Hematopoietic multipotent progenitor cell treated with erythropoietin and hydrocortisone succinate and interleukin-3 and kit ligand, for 6 days (in vitro differentiated cells): ENCODE measurements at places on chromosomes 3 and 15.

DNA sequence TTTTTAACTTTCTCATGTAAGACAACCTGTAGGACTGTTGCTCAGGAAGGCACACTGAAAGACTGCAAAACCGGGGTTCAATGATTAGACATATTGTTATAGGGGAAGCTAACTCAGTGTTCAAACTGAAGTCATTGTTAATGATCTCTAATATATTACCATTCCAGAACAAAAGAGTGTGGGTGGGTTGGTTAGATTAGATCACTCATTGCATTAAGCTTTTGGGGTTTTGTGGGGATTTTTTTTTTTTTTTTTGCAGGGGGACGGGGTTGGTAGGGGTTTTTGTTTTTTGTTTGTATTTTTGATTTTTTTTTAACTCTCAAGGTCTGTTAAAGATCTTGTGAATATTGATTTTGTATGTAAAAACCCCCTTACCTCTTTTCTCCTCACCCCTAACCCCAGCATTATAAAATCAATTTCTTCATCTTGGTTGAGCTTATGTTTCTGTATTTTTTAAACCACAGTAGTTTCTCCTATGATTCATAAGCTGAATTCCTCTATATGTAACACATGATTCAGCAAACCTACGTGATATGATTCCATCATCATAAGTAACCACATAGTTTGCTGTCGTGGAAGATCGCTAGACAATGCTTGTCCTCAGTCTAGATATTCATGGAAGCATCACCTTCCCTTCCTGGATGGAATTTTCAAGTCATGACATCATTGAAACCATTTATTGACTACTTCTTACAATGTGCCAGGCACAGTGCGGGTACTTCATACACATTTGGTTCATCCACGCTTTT, 544.1 kb upstream of the MDFIC2 start:
- no peak for DNase-seq

DNA sequence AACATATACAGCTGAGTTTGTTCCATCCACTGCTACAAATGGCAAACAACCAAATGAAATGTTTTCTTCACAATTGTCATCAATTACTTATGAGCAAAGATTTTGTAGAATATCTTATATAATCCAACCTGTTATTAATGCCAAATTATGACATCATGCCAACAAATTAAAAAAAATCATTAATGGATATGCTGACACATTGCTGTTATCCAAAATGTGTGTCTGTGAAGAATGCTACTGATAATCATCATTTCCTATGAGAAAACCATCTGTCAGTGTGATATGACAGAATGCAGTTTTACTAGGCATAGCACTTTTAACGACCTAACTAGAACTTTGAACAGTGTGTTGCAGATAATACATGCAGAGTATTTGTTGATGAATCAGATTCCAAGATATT, 556.5 kb upstream of the KCNMB2 start:
- peak; percentile 8 for DNase-seq

GRCh38 chr15:85858586-85859375, 64.1 kb upstream of the KLHL25 start:
- DNase-seq: peak; percentile 89

DNA sequence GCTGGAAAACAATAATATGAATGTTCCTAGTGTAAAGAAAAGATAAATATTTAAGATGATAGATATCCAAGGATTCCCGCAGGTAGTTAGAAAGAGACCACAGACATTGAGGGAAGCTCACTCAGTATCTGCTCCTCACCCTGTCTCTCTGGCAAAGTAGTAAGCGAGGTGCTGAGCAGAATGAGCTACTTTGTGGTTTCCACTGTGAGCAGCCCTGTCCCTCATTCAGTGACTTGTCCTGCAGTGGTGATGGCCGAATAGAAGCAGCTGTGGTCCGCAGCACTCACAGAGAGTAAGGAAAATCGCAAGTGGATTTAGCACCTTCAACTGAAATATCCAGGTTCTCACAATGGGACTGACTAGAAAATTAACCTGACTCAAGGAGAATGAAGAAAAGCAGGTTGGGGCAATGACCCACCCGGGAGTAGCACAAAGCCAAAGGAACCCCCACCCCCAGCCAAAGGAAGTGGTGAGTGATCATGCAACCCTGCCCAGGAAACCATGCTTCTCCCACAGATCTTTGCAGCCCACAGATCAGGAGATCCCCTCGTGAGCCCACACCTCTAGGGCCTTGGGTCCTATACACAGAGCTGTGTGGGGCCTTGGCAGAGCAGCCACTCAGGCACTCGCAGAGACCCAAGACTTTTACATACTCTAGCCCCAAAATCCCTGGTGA, 21.8 kb upstream of the SLC25A38 start:
- DNase-seq: peak; percentile 73

- DNase-seq: no peak
Measured at GRCh38 chr15:28260722-28261121, 61.3 kb downstream of the HERC2 start.

- no peak for DNase-seq
Measured at GRCh38 chr3:131756405-131756804, 253.6 kb upstream of the MRPL3 start.

- no peak for DNase-seq
Measured at GRCh38 chr3:44969828-44970179, 6.2 kb downstream of the ZDHHC3 start.

- no peak for DNase-seq
Measured at GRCh38 chr3:134339331-134339730, 34.9 kb downstream of the AMOTL2 start.

- no peak for DNase-seq
Measured at GRCh38 chr3:139838269-139838957, 96.6 kb upstream of the CLSTN2 start.

DNA sequence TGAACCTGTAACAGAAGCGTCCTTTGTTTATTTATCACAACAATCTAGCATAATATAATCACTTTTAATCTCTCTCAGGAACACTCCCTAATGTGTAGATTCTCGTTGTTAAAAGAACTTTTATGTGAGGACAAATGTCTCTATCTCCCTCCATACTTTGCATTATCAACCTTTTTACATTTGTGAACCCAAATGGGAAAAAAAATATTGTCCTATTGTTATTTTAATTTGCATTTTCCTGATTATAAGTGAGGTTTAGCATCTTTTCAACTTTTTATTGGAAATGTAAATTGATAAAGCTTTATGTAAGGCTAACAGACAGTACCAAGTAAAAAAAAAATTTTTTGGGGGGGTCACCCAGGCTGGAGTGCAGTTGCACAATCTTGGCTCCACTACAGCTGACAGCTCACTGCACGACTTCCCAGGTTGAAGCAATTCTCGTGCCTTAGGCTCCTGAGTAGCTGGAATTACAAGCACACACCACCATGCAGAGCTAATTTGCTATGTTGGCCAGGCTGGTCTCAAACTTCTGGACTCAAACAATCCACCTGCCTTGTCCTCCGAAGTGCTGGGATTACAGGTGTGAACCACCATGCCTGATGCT, 33.0 kb upstream of the DENND4A start:
- no peak for DNase-seq

DNA sequence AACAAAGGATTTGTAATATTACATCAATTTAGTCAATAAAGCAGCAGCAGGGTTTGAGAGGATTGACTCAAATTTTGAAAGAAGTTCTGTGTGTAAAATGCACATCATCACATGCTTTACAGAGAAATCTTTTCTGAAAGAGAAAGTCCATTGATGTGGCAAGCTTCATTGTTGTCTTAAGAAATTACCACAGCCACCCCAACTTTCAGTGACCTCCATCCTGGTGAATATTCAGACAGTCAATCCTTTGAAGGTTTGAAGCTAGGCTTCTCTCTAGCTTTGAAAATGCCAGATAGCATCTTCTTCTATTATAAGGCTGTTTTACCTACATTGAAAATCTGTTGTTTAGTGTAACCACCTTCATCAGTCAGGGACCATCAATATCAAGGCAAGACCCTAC, 51.8 kb upstream of the SETMAR start:
- DNase-seq: no peak

- DNase-seq: no peak
Measured at GRCh38 chr3:197890693-197891092, 59.3 kb upstream of the RPL35A start.

DNA sequence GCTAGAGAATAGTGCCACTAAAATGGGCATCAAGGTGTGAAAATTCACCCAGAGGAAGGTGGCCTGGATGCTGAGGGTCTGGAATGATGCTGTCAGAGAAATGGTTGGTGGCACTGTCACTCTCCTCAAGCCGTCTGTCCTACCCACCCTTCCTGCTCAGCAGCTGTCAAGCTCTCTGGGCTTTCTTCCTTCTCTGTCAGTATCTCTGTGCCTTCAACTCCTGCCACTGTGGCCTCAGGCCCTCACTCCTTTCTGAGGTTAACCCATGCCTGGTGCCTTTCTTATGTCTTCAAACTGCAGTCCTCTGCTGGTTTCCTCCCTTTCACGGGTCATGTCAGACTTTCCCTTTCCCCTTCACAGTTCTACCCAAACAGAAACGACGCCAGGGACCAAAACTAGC, 4.4 kb downstream of the MYO5C start:
- no peak for DNase-seq

DNA sequence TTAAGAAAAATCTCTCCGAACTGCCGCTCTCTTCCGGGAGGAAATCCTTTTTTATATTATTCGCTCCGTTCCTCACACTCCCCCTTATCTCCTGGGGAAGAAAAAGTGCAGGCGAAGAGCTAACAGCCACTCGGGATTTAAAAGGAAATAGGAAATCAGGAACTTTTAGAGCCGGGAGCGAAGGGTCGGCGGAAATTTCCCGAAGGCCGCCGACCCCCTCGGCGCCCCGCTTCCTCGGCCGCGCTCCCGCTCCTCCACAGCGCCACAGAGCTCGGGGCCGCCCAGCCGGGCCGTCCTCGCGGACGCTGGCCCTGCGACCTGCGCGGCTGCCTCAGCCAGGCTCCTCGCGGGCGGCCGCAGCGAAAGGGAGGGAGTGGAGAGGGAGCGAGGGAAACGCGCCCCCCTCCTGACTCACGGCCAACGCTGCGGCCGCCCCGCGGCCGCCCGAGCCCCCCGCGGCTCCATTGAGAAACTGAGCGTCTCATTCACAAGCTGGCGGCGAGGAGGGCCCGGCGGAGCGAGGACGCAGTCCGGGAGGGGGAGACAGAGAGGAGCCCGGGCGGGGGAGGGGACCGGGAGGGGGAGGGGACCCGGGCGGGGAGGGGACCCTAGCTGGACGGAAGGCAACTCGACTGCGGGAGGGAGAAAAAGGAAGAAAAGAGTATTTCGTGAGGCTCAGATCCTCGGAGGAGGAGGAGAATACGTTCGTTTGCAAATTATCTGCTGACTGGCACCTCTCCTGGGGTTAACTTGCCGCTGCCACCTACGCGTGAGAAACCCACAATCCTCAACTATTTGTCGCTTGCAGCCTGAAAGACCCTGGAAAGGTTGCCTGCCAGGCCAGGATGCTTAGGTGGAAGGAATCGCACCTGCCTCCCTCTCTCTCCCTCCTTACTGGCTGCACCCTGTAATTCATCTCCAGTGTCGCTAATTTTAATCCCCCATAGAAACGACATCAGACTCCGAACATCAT, at the start of gene PTPN9:
PTPN9 (minus strand) TSS at position 368 of the 973 bp plus-strand sequence. CDS start 539 bp downstream, outside the sequence.
- peak; percentile 85 for DNase-seq

DNA sequence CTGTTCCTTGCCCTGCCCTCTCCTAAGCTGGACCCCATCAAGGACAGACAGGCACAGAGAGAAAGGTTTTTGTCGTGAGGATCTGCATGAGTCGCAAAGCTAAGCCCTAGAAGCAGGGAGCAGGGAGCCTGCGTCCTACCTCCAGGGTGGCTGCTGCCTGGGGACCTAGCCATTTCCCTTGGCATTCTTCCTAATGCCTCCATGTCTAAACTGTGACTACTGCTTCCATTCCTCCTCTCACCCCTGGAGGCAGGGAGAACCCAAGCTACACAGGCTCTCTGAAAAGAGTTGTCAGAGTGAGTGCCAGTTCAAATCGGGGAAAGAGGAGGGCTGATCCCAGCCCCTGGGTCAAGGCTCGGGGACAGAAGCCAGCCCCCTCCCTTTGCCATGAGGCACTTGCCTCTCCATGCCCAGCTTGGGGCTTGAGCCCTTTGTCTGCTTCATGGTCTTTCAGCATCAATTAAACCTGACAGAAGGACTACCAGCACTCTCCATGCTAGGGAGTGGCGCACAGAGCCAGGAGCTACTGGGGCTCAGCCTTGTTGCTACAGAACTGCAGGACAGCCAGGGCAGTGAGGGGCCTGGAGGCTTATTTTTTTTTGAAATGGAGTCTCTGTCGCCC, 2.4 kb downstream of the GCHFR start:
- DNase-seq: no peak

GRCh38 chr3:198097048-198097447, 137.0 kb downstream of the LMLN start:
- no peak for DNase-seq

DNA sequence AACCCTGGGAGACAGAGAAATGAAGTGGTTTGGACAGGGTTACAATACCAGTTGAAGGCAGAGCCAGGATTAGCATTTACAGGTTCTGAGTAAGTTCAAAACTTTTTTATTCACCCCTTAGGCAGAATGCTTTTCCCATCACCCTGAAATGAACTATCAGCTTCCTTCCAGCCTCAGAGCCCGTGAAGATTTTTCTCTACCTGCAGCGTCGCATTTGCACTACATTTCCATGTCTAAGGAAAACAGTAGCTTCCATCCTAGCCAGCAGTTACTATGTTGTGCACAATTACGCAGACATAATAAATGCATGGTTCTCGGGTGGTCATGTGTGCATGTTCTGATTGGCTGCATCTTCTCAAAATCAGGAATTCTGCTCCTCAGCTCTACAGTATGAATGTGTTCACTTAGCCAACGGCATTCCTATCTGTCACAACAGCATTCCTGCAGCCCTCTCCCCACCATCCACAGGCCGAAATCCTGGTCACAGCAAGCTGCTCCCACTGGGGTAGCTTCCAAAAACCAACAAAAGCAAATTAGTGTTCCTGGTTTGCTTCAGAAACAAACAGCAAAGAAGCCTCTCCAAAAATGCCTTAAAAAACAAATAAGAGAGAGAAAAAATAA, 510.8 kb upstream of the SEMA6D start:
- DNase-seq: no peak

DNA sequence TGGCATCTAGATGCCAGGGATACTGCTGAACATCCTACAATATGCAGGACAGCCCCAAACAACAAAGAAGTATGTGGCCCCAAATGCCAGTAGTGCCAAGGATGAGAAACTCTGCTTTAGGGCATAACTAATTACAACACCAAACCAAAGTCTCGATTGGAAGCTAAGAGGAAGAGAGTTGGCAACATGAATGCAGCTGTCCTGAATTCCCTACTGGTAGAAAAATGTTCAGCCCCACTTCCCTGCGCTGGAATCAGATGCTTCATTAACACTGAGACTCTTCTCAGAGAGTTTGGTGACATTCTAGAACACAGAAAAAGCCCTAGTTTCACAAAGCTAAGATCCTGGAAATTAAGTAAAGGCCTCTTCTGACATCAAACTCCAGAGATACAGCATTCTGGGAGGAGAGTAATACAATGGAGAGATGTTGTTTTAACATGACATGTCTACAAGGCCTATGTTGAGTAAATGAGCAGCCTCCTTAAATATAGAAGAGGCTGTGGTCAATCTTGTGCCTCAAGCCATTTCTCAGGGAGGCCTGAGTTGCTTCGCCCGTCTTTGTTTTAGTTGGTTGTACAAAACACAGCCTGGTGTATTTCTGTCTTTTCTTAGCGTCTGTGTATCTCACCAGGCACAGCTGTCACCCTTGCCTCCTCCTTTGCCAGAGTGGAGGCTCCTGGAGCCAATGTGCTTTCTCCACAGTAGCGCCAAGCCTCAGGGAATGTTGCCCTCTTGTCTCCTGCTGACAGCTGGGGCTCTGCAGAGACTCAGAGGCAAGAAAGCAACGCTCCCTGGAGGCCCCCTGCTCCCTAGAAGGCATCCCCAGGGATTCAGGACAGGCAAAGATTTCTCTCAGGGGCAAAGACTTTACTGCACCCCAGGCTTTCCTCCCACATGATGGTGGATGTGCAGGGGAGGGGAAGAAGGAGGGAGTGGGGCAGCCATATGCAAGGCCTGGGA, 25.1 kb upstream of the CTNNB1 start:
- DNase-seq: no peak

GRCh38 chr3:195800240-195800639, 11.5 kb downstream of the MUC4 start:
- DNase-seq: peak; percentile 22
